Kidney glomerular epithelial cell (primary cell): ENCODE measurements at places on chromosomes 16 and 17.
A peak's percentile ranks its signal among the peaks of the same experiment; 100 is the strongest.

- no peak for DNase-seq
These were observed at the start of gene KRT14 for GRCh38 chr17:41586863-41587495. Gene KRT14 (minus strand): TSS chr17:41586895. CDS start chr17:41586834, 61 bp downstream.

DNA sequence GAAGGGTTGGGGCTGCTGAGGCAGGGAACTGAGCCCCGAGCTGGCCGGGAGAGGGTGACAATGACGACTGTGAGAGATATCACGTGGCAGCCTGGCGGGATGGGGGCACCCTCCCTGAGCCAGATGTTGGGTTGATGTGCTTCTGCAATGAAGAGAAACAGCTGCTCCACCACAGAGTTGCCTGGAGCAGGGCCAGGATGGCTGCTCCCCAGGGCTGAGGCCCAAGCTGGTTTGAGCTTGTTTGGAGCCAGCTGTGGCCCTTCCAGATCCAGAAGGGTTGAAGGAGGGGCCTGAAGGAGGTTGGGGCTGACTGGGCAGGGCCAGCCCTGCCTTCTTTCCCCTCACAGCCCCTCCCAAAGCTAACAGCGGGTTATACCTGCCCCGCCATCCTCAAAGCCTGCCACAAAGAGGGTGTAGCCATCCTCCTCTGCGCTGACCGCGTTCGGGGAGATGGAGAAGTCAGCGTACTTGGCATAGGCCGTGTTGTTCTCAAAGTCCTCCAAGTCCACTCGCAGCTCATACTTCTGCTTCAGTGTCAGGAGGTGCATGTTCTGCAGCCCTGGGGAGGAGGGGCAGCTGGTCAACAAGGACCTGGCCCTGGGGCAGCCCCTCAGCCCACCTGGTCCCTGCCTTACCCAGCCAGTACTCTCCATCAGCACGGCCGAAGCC, 2.1 kb downstream of the MFAP4 start:
- DNase-seq = no peak

DNA sequence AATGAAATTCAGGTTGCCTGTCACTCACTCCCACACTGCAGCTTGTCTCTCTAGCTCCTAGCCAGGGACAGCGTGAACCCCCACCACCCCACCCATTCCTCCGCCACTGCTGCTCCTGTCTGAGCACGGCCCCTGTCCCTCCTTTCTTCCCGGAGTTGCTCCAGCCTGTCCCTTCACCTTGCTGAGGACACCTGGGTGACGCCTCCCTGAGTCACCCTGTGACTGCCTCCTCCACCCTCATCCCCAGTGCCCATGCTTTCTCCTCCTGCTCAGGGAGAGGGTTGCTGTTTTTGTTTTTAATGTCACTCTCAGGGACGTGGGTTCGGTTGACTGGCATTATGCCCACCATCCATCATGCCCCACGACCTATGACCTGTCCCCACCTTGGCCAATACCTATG, 25.8 kb upstream of the NAT9 start:
- no peak for DNase-seq

GRCh38 chr17:81027038-81027437, 7.9 kb upstream of the BAIAP2 start:
- DNase-seq = no peak

- no peak for DNase-seq
These were observed 183.9 kb upstream of the HSBP1 start for GRCh38 chr16:83623892-83624291.

- DNase-seq = no peak
These were observed at the start of gene CTRB1 for GRCh38 chr16:75218256-75219076. Gene CTRB1 (plus strand): TSS chr16:75218988. CDS start chr16:75219008, 20 bp downstream.

GRCh38 chr16:85955566-85955965, 56.6 kb downstream of the IRF8 start:
- no peak for DNase-seq

DNA sequence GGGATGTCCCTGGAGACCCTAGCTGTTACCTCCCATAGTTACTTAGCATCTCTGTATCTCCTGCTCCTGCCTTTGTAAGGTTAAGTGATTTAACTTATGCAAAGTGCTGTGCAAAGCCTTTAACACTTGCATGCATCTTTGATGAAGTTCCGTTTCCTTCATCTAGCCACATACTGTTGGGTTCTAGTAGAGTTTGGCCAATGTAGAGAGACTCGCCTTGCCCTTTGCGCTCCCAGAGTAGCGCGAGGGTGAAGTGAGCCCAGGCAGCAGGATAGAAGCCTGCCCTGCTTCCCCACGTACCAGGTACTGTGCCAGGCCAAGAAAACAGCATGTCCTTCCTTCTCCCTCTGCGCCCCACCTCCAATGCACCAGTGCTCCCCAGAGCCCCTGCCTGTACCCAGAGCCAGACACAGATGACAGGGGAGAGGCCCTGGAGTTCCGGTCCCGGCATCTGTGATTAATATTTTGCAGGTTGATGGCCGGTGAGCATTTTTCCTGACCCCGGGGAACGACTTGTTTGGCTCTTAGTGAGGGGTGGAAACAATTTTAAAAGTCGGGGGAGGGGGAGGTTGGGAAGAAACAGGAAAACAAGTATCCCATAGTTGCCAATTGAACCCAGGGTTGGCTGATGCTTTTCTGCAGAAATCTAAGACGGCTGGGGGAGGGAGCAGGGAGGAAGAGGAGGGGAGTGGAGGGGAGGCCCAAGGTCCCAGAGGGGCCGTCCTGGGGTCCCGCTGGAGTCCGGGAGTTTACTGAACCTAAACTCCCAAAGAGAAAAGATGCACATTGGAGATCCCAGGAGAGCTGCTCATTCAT, 13.1 kb upstream of the CDC42EP4 start:
- no peak for DNase-seq

DNA sequence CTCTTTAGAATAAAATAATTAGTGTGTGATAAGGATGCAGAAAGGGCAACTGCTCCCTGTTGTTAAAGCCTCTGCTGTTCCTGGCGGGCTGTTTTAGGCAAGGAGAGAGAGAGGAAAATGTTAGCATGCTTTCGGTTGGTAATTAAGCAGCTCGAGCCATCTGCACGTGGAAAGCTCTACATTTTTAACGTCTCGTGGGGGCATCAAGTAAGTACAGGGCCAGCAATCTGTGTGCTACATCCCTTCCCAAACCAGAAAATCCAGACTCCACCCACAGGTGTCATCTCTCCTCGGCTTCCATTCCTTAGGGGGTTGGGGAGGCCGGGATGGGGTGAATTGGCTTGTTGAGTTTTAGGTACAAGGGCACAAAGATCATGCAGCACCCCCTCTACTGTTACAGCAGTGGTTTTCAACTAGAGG, 62.4 kb upstream of the MARCHF10 start:
- no peak for DNase-seq

DNA sequence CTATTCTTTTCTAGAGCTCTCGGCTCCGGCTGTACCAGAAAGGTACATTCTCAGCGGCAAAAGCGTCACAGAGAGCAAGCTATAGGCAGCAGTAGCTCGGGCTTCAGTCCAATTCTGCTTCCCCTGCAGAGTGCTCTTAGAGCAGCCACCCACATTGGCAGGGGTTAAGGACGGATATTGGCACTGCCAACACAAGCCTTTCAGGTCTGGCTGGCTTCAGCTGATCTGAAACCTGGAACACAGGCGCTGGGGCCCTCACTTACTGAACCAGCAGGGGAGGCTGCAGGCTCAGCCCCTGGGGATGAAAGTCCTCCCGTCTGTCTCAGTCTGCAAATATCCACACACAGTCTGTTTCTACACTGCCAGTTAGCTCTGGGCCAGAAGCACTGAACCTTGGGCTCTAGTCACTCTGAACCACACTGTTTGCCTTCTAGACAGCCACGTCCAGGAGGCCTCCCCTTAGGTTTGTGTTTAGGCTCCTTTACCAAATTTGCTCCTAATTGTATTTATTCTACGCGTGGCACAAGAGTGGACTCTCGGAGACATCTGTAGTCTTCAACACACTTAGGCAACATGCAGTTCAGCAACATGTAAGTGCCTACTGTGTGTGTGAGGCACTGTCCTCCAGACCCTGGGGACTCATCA, 40.1 kb downstream of the HIC1 start:
- DNase-seq = no peak

DNA sequence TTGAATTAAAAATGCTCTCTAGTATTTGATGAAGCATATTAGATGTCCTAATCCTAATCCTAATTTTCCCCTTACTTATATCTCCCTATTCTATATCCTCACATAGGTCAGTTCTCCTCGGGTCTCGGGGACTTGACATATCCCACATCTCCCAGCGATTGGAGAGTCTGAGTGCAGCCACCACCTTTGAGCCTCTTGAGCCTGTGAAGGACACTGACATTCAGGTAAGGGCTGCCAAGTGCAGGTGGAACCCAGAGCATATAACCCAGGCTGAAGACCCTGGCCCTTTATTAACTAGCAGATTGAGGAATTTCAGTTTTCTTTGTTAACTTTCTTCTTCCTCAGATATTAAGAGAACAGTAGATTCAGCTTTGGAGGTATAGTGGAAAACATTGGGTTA, 28.5 kb downstream of the NUP93 start:
- DNase-seq = no peak

GRCh38 chr17:72717276-72717675, 375.2 kb downstream of the SLC39A11 start:
- DNase-seq = no peak

DNA sequence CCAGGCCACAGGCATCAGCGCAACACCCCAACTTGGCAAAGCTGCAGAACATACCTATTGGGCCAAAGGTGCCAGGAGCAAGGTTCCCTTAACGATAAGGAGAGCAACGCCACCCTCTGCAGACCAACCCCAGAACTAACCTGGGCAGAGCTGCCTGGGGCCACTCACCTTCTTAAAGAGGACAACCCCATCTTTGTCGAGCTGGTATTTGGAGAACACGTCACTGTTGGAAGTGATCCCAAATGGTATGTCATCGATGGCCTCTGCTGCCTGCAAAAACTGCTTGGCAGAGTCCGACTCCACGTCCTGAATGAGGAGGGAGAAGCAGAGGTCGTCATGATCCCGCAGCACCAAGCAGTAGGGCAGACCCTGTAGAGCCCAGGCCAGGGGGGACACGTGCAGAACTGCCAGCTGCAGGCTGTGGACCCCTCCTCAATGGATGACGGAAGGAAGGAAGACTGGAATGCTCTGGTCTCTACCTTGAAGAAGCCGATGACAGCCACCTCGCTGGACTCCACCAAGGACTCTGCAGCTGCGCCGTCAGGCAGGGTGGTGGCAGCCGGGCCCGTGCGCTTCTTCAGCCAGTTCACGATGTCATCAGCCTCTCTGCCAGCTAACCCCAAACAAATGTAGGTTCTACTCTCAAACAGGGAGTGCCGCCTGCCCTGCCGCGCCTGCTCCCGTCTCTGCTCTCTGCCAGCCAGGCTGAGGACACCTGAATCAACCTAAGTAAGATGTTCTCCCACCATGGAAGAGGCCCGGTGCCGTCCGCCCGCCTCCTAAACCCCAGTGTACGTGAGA, 5.2 kb downstream of the P4HB start:
- no peak for DNase-seq

- DNase-seq = no peak
These were observed 127.1 kb downstream of the MAF start for GRCh38 chr16:79473456-79473855.

- DNase-seq = no peak
These were observed 45.4 kb downstream of the CHD9 start for GRCh38 chr16:53100131-53100748.

DNA sequence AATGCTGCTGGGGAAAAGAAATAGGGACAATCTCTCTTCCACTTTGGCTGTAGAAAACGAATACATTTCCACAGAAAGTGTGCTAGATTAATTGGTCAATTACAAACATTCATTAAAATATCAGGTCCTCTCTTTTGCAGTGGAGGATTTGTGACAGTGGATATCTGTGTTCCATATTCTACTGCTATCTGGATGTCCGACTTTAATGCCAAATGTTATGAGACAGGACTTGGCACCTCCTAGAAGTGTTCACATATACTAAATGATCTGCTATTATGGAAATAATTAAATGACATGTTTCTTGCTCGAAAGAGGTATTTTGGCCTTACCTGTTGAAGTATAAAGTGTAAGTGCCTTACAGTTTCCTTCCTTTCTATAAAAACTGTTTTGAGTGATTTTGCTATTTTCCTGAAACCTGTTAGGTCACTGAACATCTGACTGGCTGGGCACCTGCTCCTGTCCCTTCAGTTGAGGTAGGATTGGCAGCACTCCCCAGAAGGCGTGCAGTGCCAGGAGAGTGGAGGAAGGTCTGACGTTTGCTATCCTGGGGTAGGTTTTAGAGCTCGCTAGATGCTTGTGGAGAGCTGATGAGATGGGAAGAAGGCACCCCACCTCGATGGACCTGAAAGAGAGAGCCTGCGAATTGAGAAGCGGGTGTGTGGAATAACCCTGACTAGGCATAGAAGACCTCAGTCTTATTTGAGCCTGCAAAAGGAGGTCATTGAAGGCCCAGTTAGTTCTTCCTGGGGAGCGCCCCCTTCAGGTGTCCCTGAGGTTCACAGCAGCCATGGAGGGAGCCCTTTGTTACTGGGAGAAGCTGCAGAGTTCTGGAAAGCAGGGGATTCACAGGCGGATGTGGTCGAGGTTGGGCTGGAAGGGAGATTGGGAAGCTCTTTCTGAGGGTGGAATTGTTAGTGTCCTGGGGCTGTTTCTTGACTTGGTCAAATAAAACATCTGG, 159.4 kb upstream of the ZNF267 start:
- DNase-seq = peak; percentile 18

DNA sequence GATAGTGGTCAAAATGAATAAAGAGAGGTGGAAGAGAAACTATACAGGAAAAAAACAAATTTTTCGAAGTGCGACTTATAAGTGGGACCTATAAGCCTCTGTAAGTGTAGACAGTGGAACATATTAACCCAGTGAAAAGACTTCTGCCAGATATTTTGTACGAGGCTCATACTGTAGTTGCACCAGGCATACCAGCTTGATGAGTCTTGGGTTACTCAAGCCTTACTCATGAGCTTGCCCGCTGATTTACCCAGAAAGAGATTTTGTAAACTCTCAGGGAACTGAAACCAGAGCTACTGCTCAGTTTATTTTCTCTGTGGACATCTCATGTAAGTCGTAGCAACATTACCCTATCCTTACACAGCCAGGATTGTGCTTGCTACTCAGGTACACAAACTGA, 708.0 kb upstream of the SOX9 start:
- DNase-seq = peak; percentile 88

- DNase-seq = no peak
These were observed 43.5 kb downstream of the HS3ST2 start for GRCh38 chr16:22857296-22858025.

DNA sequence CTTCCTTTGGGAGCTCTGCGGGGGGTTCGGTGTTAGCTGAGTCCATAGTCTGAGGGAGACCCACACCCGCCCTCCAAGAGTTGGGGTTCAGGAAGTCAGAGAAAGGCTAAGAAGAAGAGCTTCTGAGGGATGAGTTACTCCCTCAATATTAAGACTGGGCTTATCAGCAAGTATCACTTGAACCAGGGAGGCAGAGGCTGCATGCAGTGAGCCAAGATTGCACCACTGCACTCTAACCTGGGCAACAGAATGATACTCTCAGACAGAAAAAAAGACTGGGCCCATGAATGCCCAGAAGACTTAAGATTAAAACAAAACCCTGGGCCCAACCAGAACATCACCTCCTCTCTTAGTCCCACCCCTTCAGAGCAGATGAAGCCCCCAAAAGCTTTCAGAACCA, 6.0 kb downstream of the NKIRAS2 start:
- DNase-seq = no peak
